CD4-positive, alpha-beta T cell treated with Interleukin-2 at 100 ng/mL for 4 hours (primary cell): ENCODE measurements at places on chromosomes 5 and 9.

DNA sequence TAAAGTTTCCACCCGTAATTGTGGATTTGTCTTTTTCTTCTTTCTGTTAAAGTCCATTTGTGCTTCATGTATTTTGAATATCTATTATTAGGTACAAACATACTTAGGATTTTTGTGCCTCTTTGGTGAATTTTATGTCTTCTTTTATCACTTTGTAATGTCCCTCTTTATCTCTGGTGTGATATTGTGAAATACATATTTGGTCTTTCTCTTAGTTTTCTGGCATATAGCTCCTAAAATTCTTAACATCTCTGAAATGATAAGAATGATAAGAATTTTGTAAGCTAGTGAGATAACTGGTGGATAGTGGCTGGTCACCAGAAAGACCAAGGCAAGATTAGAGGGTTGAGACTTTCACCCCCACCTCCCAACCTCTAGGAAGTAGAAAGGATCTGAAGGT is 111.1 kb downstream of the KCTD16 start:
- no peak for DNase-seq

GRCh38 chr9:107033966-107034365 is 171.0 kb downstream of the ZNF462 start:
- no peak for DNase-seq

DNA sequence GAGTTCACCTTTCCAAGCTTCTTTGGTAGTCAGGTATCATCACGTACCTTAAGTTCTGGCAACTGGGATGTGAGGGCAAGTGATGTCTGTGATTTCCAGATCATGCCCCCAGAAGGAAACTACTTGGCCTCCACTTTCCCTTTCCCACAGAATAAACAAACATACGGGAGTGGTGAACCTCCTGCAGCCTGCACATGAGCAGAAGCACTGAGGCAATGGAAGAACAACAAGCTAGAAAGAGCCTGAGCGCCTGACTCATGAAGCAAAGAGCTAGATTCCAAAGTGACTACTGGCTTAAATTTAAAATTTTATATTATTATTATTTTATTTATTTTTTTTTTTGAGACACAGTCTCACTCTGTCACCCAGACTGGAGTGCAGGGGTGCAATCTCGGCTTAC is 35.0 kb downstream of the ARL15 start:
- DNase-seq: no peak

GRCh38 chr5:180589771-180590542 is 1.3 kb downstream of the SCGB3A1 start:
- DNase-seq: no peak

DNA sequence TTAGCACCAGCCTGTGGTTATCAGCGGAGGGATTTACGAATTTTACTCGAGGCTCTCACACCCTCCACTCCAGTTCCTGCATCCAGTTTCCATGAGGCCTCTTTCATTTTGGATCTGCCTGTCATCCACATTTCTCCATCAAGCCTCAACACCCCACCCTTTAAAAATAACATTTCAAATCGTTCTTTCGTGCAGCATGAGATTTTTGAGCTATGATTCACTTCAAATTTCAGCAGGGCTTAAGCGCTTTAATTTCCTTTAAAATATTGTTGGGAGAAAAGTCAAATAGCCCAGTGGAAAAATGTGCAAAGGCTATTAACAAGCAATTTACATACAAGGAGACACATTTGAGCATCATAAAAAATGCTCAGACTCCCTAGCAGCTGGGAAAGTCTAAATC is 103.2 kb downstream of the MSX2 start:
- DNase-seq: no peak

- DNase-seq: no peak
Observed at GRCh38 chr5:118888556-118888955, 99.8 kb downstream of the DTWD2 start.

GRCh38 chr9:34625186-34625486 is 3.7 kb downstream of the ARID3C start:
- DNase-seq: no peak

DNA sequence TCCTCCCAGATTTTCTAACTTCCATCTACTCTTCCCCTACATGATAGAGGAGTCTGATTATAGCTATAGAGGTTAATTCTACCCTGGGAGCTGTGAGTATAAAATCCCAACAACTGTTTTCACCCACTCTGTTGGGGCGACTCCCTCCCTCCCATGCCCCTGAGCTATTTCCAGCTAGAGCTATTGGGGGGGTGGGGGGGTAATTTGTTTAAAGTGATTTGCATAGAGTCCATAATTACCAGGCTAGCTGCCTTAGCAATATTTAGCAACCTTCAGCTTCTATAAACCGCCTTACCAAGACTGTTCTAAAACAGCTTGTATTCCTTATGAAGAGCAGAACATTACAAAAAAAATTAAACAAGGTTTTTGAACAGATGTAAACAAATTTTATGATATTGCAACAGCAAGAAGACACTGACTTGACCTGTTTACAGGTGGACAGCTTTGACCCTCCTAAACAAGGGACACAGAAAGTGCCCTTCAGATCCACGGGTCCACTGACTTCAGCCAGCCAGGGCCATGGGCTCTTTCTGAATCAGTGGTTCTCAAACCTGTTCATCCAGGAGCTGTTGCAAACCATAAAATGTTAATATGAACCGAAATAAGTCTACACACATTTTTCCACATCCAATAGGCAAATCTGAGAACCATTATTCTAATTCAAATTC is 98.2 kb downstream of the OTULIN start:
- DNase-seq: no peak

DNA sequence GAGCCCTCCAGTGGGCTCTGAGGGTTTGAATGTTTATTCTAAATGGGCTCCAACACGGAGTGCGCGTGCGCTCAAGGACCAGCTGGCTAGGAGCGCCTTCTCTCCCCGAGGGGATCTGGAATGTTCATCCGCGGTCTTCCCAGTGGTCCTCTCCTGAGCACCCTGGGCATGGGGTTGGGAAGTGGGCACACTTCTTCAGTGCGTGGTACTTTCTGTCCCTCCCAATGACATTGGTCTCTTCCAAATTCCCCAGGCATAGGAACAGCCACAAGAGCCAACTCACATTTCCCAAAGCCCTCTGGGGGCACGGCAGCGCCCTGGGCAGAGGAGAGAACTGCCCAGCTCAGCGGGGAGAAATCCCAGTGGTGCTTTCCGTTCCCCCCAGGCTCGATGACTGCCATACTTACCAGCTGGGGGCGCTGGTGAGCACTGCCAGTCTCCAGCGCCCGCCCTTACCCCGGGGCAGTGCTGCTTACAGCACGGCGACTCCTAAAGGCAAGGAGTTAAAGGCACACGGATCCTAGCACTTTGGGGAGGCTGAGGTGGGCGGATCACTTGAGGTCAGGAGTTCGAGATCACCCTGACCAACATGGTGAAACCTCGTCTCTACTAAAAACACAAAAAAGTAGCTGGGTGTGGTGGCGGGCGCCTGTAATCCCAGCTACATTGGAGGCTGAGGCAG is 29.9 kb upstream of the OBP2B start:
- peak; percentile 52 for DNase-seq

DNA sequence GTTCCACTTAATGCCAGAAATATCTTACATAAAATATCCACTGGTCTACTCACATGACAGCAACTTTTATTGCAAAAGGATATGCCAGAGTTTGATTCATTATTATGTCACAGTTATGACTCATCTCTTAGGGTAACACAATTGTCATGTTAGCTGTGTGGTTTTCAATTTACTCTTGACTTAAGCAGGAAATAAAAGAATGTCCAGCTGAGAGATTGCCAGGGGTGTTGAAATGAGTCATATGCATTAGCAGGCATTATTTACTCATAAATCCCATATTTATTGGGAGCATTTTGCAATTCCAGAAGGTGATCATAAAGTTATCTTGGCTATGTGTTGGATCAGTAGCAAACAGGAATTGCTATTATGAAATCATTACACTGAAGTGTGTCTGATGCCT is 1164.6 kb upstream of the CDH18 start:
- no peak for DNase-seq

DNA sequence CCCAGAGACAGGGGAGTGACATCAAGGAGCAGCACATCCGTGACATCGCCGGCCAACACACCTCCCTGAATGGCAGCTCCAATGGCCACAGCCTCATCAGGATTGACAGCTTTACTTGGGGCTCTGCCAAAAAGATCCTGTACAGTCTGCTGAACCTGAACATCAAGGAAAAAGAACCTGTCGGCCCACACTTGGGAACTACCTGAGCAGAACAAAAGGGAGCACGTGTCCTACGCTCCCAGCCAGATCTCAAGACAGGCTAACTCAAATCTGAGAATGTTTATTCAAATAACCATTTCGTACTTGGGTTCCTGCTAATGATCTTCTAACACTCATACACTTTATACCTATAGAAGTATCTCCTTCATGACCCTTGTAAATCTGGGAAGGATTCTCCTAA is 15.3 kb downstream of the HSPA9 start:
- DNase-seq: no peak

DNA sequence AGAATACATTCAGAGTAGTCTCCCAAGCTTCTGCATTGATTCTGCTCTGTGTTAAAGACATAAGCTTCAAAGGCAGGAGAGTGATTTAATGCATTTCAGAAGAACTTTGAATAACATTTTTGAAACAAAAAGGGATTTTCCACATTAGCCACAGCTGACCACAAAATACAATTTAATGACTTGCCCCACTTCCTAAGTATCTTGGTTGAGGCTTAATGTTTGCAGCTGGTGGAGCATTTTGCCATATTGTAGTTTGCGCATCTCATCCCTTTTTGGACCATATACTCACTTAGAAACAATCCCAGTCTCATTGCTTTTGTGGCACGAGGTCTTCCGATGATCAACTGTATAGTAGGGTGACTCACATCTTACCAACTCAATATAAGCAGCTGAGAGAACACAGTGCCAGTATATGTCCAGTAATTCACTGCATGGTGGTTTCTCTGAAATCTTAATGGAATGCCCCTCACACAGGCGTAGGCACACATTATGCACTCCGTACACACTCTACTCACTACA is 455.8 kb upstream of the PTGER4 start:
- peak; percentile 45 for DNase-seq

- DNase-seq: no peak
Observed at GRCh38 chr5:3401635-3402034, 194.0 kb upstream of the IRX1 start.
